Aorta (tissue), 5 donors: ENCODE measurements at places on chromosomes 1 and 21.

- H3K27ac ChIP-seq = no peak overlapping the region
- no peaks in the 10 kb centered on the region for H3K4me1 ChIP-seq
- H3K4me3 ChIP-seq = no peak overlapping the region
- no peaks in the 10 kb centered on the region for H3K27me3 ChIP-seq
- H3K36me3 ChIP-seq = no peaks in the 10 kb centered on the region
These were observed 48.7 kb upstream of the ZC3H11B start for GRCh38 chr1:219661464-219662092.

- H3K4me3 ChIP-seq = no peak overlapping the region
- no peaks in the 10 kb centered on the region for H3K36me3 ChIP-seq
- DNase-seq = no peak
- H3K27me3 ChIP-seq = no peaks in the 10 kb centered on the region
- no peak overlapping the region for H3K27ac ChIP-seq
These were observed 28.4 kb upstream of the CD2 start for GRCh38 chr1:116725798-116726197.

DNA sequence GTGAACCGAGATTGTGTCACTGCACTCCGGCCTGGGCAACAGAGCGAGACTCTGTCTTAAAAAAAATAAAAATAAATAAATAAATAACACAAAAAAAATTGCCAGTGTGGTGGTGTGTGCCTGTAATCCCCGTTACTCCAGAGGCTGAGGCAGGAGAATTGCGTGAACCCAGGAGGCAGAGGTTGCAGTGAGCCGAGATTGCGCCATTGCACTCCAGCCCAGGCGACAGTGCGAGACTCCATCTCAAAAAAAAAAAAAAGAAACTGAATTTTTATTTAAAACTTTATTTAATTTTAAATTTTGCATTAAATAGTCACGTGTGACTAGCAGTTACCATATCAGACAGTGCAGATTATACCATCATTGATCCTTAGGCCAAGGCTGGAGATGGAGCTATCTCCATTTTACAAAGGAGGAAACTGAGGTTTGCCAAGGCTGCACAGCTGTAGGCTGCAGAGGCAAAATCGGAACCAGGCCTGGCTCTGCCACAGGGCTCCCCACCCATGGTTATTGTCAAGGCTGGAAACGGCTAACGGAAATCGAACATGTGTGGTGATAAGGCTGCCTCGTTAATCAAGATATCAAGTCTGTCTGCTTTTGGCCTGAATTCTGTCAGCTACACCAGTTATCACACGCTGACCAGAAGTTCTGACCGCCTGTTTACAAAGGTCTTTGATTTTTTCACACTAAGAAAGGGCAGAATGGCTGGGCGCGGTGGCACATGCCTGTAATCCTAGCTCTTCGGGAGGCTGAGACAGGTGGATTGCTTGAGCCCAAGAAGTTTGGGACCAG lies 20.5 kb downstream of the HSPG2 start:
- DNase-seq = no peak
- H3K4me3 ChIP-seq = no peak overlapping the region
- H3K27me3 ChIP-seq = no peaks in the 10 kb centered on the region

GRCh38 chr1:205448540-205449253 lies 7.1 kb downstream of the BLACAT1 start:
- DNase-seq = no peak
- H3K4me3 ChIP-seq = no peak overlapping the region
- H3K27me3 ChIP-seq = no peaks in the 10 kb centered on the region
- no peaks in the 10 kb centered on the region for H3K36me3 ChIP-seq

- no peak overlapping the region for H3K27ac ChIP-seq
- H3K36me3 ChIP-seq = no peaks in the 10 kb centered on the region
- no peaks in the 10 kb centered on the region for H3K4me1 ChIP-seq
- H3K4me3 ChIP-seq = no peak overlapping the region
- DNase-seq = no peak
- no peaks in the 10 kb centered on the region for H3K27me3 ChIP-seq
These were observed 5.2 kb upstream of the FAM89A start for GRCh38 chr1:231045286-231045685.

DNA sequence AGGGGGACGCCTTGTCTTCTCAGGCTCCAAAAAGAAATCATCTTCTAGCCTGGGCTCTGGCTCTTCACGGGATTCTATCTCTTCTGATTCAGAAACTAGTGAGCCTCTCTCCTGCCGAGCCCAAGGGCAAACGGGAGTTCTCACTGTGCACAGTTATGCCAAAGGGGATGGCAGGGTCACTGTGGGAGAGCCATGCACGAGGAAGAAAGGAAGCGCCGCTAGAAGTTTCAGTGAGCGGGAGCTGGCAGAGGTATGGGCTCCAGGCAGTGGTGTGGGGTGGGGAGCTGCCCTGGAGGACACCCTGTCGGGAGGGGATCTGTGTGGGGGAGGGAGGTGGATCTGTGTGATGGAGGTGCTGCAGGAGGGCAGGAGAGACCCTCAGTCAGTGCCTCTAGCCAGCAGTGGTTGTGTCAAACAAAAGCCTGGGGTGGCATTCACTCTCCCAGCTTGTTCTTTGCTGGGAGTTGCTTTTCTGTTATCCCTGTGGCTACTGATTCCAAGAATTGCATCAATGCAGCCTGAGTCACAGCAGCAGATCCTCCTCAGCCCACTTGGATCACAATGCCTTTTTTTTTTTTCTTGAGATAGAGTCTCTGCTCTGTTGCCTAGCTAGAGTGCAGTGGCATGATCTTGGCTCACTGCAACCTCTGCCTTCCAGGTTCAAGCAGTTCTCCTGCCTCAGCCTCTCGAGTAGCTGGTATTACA lies 21.8 kb downstream of the KDM4A start:
- H3K27ac ChIP-seq = no peak overlapping the region
- peaks cover 8% of the 10 kb centered on the region for H3K36me3 ChIP-seq
- no peak for DNase-seq
- no peaks in the 10 kb centered on the region for H3K27me3 ChIP-seq
- H3K4me1 ChIP-seq = no peaks in the 10 kb centered on the region
- no peak overlapping the region for H3K4me3 ChIP-seq

GRCh38 chr1:199667089-199667488 lies 360.4 kb upstream of the NR5A2 start:
- no peaks in the 10 kb centered on the region for H3K4me1 ChIP-seq
- H3K4me3 ChIP-seq = no peak overlapping the region
- H3K36me3 ChIP-seq = no peaks in the 10 kb centered on the region
- no peak overlapping the region for H3K27ac ChIP-seq
- H3K27me3 ChIP-seq = no peaks in the 10 kb centered on the region

DNA sequence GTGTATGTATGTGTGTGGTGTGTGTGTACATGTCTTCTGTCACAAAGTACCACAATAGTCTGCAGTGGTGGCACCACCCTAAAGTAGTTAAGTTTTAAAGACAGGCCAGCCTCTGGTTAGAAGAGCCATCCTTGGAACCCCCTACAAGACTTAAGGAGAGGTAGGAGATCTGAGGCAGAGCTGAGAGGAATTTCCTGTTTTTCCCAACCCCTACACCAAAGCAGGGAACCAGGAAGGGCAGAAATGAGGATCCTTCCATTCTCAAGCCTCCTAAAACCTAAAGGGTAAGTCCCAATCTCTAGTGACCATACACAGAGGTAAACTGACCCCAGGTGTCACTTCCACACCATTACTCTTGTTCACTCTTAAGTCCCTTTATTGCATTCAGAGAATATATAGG lies 11.1 kb downstream of the PEA15 start:
- no peaks in the 10 kb centered on the region for H3K36me3 ChIP-seq
- DNase-seq = no peak
- H3K4me3 ChIP-seq = no peak overlapping the region
- no peak overlapping the region for H3K27ac ChIP-seq

DNA sequence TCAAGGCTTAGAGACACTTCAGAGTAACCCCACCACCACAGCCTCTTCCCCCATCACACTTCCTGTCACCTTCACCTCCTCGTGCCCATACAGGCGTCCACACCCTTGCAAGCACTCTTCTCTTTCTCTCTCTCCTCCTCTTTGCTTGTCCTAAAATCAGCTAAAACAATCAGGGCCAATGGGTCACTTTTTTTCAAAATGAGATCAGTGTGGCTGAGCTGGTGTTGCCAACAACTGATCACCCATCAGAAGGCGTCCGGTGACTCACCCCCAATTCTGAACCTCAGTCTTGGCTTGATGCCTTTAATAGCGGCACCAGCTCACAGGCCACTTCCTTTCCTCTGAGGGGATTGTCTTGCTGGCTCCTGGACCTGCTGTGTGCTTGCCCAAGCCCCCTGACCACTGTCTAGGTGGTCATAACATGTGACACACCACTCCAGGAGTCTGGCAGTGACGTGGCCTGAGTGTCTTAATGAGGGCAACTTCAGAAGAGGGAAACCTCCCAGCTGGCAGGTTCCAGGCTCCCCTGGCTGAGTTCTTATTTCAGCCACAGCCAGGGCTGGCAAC lies 1.6 kb downstream of the DRAXIN start:
- peak; percentile 70 for DNase-seq
- no peaks in the 10 kb centered on the region for H3K4me1 ChIP-seq
- H3K27ac ChIP-seq = no peak overlapping the region
- H3K27me3 ChIP-seq = no peaks in the 10 kb centered on the region
- no peak overlapping the region for H3K4me3 ChIP-seq

DNA sequence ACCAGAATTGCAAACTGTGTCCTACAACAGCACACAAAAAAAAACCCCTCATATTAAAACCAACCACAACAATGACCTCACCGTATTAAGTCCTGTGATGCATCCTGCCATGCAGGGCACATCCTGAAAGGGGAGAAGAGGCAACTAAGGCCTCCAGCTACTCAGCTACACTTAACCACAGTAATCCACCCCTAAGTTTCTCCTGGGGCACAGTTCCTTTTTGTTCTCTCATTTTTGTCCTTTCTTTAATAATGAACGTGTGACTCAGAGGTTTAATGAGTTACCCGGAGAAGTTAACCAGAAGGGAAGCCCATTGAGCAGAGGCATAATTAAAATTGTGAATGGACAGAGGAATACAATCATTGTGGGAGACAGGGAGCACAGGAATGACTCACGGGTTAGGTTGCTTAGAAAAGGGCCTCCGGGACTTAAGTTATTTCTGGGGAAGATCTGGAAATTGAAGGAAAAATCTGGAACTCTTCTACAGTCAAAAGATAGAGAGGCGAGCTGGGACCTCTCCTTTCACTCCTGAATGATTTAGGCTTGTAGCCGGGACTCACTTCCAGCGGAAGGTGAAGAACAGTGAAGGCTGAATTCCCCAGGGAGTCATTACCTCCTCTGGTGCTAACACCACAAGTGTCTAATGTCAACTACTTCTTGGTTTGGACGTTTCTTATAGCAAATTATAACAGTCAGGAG lies 36.9 kb upstream of the HIVEP3 start:
- H3K4me3 ChIP-seq = no peak overlapping the region
- no peaks in the 10 kb centered on the region for H3K4me1 ChIP-seq
- DNase-seq = no peak
- H3K27me3 ChIP-seq = no peaks in the 10 kb centered on the region
- H3K27ac ChIP-seq = no peak overlapping the region
- no peaks in the 10 kb centered on the region for H3K36me3 ChIP-seq

GRCh38 chr1:164733070-164733469 lies 174.1 kb downstream of the PBX1 start:
- no peaks in the 10 kb centered on the region for H3K27me3 ChIP-seq
- DNase-seq = no peak
- no peak overlapping the region for H3K4me3 ChIP-seq
- H3K27ac ChIP-seq = no peak overlapping the region
- peaks cover 2% of the 10 kb centered on the region for H3K4me1 ChIP-seq
- H3K36me3 ChIP-seq = no peaks in the 10 kb centered on the region

DNA sequence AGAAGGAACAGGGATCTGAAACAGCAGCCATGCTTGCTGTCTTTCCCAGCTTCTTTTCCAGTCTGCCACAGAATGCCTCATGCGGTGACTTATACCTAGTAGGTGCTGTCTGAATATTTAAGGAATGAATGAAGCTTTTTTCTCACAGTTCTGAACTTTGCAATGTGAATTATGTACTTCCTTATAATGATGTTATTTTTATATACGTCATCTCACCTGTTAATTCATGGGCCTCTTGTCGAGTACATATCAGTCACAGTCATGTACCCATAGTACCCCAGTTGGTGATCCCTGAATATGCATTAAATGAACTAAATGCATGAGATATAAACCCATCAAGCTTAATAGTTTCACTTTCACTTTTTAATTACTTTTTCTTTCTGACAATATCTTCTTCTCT lies 132.7 kb downstream of the NTNG1 start:
- no peak overlapping the region for H3K27ac ChIP-seq
- DNase-seq = no peak
- no peaks in the 10 kb centered on the region for H3K36me3 ChIP-seq

GRCh38 chr1:156705321-156705917 lies at the start of gene CRABP2:
Gene CRABP2, minus strand, starts transcription at chr1:156705583. Its CDS starts 137 bp downstream, at chr1:156705446.
- no peaks in the 10 kb centered on the region for H3K4me1 ChIP-seq
- peak; percentile 86 for DNase-seq
- H3K27me3 ChIP-seq = no peaks in the 10 kb centered on the region
- H3K4me3 ChIP-seq = peak within 1 kb of the TSS; percentile 1

- no peak for DNase-seq
- H3K4me3 ChIP-seq = no peak overlapping the region
- H3K27ac ChIP-seq = no peak overlapping the region
- H3K36me3 ChIP-seq = no peaks in the 10 kb centered on the region
- no peaks in the 10 kb centered on the region for H3K4me1 ChIP-seq
These were observed 22.8 kb downstream of the SLC9C2 start for GRCh38 chr1:173580071-173580470.

- H3K4me3 ChIP-seq = no peak overlapping the region
- no peak overlapping the region for H3K27ac ChIP-seq
- no peaks in the 10 kb centered on the region for H3K27me3 ChIP-seq
- DNase-seq = no peak
These were observed 535.1 kb downstream of the DPYD start for GRCh38 chr1:97385536-97386277.

DNA sequence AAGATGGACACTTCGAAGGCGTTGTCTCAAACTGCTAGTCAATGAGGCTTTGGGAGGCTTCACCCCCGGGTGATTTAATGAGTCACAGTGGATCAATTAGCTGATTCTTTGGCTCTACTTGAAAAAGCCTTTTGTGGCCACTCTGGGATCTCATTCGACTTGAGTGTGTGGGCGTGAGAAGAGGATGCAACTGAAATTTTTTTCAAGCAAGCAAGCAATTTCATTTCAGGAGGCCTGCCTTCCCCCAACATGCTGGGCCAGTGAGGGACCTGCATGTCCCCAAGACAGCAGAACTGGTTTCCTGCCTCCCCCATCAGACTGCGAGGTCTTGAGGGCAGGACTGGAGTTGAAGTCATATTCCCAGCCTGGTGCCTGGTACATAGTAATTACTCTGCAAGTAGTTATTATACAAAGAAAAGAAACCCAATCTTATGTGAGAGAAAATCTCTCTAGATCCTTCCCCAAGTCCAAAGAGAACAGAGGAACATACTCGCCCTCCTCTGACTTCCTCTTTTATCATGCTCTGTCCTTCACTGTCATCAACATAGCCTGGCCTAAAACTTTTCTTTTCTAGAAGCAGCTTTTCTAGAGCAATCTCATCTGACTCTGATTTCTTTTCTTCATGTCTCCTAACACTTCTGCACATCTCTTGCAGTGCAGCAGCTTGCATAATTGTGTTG lies 22.7 kb downstream of the SYT6 start:
- no peak for DNase-seq
- H3K36me3 ChIP-seq = no peaks in the 10 kb centered on the region
- no peaks in the 10 kb centered on the region for H3K4me1 ChIP-seq
- H3K4me3 ChIP-seq = no peak overlapping the region

GRCh38 chr1:8671306-8671917 lies 146.0 kb downstream of the RERE start:
- peaks cover 7% of the 10 kb centered on the region for H3K4me1 ChIP-seq
- H3K4me3 ChIP-seq = no peak overlapping the region
- no peak overlapping the region for H3K27ac ChIP-seq
- no peaks in the 10 kb centered on the region for H3K27me3 ChIP-seq
- DNase-seq = no peak
- H3K36me3 ChIP-seq = no peaks in the 10 kb centered on the region
